Hepatocyte (in vitro differentiated cells): ENCODE measurements at places on chromosomes 1 and 21. TPM values are rescaled to one million over a fixed set of nuclear protein-coding genes. Genes with fewer than 3 reads are reported as not detected.

DNA sequence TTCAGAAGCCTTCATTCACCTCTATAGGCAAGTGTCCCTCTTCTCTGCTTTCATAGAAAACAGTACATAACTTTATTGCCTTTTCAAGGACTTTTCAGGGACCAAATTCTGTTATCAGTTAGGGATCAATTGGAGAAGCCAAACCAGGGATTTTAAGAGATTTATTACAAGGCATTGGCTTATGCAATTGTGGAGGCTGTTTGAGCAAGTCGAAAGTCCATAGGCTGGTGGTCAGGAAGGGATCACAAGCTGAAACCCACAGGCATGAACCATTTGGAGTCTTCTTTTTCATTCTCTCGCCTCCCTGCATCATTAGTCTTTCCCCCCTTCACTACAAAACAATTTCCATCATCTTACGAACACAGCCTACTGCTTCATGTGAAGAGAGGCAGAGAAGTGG lies 34.8 kb upstream of the SYCP1 start:
- H3K4me1 ChIP-seq, result no peaks in the 10 kb centered on the region
- no peaks in the 10 kb centered on the region for H3K36me3 ChIP-seq
- no peak overlapping the region for H3K4me3 ChIP-seq
- no peaks in the 10 kb centered on the region for H3K27me3 ChIP-seq
- H3K27ac ChIP-seq, result no peak overlapping the region

DNA sequence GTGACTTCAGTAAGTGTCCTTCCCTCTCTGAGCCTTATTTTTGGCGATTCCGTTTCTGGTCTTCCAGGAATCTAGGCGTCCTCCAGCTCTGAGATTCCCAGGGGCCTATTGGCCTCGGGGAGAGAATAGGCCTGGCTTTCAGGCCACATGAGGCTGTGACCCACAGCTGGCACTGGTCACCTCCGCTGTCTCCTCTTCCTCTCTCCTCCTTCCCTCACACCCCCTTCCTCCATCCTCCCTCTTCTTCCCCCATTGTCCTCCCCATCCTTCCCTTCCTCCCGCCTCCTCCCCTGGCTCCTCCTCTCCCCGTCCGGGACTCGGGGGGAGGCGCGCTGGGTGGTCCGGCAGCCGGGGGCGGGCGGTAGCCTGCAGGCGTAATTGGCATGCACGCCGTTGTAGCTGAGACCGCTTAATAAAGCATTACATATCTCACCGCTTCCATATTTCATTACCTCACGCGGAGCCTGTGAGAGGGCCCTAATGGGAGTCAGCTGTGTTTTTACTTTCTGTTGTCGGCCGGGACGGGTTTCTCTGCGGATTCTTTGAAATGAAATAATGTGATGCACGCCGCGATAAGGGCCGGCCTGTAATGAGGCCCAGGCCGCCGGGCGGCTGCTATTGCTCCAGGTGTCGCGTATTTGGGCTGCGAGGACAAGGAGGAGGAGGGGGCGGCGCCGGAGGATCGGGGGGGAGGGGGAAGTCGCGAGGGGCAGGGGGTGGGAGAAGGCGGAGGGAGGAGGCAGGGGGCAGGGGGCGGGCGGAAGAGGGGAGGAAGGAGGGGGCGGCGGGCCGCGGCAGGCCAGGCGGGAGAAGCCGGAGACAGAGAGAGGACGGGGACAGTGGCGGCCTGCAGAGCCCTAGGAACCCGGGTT lies 95.3 kb downstream of the FOXD2 start:
- H3K36me3 ChIP-seq, result no peaks in the 10 kb centered on the region
- peaks cover 26% of the 10 kb centered on the region for H3K4me1 ChIP-seq
- peak; percentile 75 for DNase-seq
- no peaks in the 10 kb centered on the region for H3K27me3 ChIP-seq
- peak overlapping the region; percentile 71 for H3K27ac ChIP-seq
- peak overlapping the region; percentile 11 for H3K4me3 ChIP-seq

DNA sequence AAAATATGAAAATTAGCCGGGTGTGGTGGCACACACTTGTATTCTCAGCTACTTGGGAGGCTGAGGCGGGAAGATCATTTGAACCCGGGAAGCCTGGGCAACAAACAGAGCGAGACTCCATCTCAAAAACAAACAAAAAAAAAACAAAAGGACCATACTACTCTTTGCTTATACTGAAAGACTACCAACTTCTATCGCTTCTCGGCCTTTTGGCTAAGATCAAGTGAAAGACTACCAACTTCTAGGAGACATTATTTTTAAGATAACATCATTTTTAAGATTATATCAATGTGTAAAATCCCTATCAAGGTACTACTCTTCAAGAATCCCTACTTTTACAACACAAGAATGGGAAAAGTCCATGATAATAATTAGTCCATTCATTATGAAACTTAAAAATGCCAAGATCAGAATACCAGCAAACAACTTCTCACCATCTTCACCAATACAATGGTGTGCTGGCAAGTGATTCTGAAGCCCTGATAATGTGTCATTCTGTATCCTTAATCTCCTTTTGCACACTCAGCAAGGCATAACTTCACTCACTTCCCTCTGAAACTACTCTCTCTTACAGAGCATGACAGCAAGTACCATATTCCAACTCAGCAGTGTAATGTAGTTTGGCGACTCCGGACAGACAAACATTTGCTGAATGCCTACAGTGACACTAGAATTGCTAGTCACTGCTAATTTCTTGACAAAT lies 1.7 kb downstream of the PTP4A2 start:
- H3K4me1 ChIP-seq, result peaks cover 60% of the 10 kb centered on the region
- DNase-seq, result peak; percentile 26
- H3K27ac ChIP-seq, result peak overlapping the region; percentile 99
- no peaks in the 10 kb centered on the region for H3K36me3 ChIP-seq

DNA sequence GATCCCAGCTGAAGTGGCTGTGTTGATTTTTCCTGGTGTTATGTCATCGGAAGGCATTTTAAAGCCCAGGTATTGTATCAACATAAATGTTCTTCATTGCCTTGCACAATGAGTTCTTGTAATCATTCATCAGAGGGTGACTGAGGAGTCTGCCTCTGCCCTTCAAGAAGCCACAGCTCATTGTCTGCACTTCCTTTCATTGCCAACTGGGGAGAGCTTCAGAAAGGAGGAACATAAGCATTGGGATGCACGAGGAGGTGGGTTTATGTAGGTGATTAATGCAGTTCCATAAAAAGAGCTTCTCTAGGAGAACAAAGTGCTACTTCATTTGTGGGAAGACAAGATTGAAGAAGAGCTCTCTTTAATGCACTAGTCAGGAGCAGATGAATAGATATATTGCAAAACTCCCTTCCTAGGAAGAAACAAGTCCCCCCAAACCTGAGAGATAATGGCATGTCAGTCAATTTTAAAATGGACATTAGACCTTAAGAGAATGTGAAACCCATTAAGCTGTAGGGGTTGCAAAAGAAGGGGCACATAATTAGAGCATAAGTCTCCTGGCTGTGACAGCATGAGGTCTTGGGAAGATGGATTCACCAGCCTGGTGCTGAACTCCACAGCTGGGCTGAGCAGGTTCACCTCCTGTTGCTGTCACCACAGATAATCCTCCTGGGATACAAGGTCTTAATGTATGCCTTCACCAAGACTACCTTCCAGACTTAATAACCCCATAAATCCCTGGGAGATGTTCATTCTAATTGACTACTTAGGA lies 124.6 kb downstream of the BACH1 start:
- no peaks in the 10 kb centered on the region for H3K36me3 ChIP-seq
- H3K27ac ChIP-seq, result no peak overlapping the region
- no peaks in the 10 kb centered on the region for H3K27me3 ChIP-seq
- peak; percentile 28 for DNase-seq

- H3K4me3 ChIP-seq, result no peak overlapping the region
- no peaks in the 10 kb centered on the region for H3K4me1 ChIP-seq
- H3K36me3 ChIP-seq, result no peaks in the 10 kb centered on the region
- H3K27me3 ChIP-seq, result no peaks in the 10 kb centered on the region
- H3K27ac ChIP-seq, result no peak overlapping the region
These were observed 85.7 kb upstream of the ABCD3 start for GRCh38 chr1:94332516-94332915.

DNA sequence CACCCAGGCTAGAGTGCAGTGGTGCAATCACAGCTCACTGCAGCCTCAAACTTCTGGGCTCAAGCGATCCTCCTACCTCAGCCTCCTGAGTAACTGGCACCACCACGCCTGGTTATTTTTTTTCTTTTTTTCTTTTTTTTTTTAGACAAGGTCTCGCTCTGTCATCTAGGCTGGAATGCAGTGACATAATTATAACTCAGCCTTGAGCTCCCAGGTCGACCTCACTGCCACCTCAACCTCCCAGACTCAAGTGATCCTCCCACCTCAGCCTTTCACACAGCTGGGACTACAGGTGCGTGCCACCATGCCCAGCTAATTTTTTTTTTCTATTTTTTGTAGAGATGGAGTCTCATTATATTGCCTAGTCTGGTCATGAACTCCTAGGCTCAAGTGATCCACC lies 66.9 kb upstream of the ECE1 start:
- H3K36me3 ChIP-seq, result no peaks in the 10 kb centered on the region
- H3K4me3 ChIP-seq, result no peak overlapping the region
- H3K27ac ChIP-seq, result no peak overlapping the region
- no peaks in the 10 kb centered on the region for H3K4me1 ChIP-seq
- H3K27me3 ChIP-seq, result no peaks in the 10 kb centered on the region
- no peak for DNase-seq

GRCh38 chr1:44566281-44567046 lies 107.8 kb downstream of the TMEM53 start:
- H3K27ac ChIP-seq, result no peak overlapping the region
- no peaks in the 10 kb centered on the region for H3K36me3 ChIP-seq
- H3K4me3 ChIP-seq, result no peak overlapping the region
- H3K27me3 ChIP-seq, result peaks cover 6% of the 10 kb centered on the region
- no peak for DNase-seq

Gene CR2
- total RNA-seq, result 0.17 and 0.36 TPM in 2 replicates
